ENCODE measurements at places on chromosomes 2 and 18. TPM values are rescaled to one million over a fixed set of nuclear protein-coding genes. Genes with fewer than 3 reads are reported as not detected.

TMEM163 gene
- total RNA-seq, result 41.3 TPM

PARD6G gene
- 7.6 TPM for total RNA-seq

GKN2 gene
- total RNA-seq, result not detected

REG3G gene
- not detected for total RNA-seq

AQP12A gene
- total RNA-seq, result not detected

ASPRV1 gene
- total RNA-seq, result 3.0 TPM

All from diencephalon (tissue), 1 donor.